ENCODE measurements at places on chromosomes 13 and 19.

GRCh38 chr13:65926750-65927171 lies 1303.4 kb downstream of the PCDH9 start:
- DNase-seq, result peak; percentile 4

- DNase-seq, result no peak
Observed at GRCh38 chr19:11325544-11325943, 13.9 kb downstream of the RAB3D start.

DNA sequence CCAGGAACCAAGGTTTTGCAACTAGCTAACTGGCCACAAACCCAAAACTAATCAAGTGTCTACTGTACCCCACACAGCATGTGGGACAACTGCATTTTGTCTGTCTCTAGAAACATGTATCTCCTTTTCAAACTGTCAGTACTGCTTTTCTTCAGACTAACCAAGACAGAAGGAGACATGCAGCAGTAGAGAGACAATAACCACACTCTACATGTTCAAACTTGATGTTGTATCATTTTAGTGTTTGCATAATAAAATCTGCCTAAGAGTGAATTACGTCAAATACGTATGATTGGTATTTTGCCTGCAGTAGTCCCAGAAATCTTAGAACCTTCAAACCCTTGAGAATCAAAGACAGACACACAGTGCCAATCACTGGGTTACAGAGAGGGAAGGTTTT lies 22.0 kb upstream of the FREM2 start:
- no peak for DNase-seq

- no peak for DNase-seq
Observed at GRCh38 chr19:55176076-55176475, 4.0 kb downstream of the SYT5 start.

DNA sequence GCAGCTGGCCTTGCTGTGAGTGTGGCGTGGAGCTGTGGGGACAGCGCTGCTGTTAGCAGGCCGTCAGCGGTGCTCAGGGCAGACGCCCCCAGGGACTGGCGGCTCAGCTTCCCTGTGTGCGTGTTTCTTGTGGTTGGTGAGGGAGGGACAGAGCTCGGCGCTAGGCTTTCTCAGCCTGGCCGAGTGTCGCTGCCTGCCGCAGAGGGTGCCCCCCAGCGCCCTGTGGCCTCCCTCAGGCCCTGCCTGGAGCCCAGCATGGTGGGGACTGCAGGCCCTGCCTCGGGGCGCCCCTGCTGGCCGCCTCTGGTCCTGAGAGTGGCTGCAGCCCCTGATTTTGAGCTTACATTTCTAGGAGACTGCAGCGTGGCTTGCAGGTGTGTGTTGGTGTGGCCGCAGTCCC lies 35.5 kb downstream of the DOT1L start:
- no peak for DNase-seq

DNA sequence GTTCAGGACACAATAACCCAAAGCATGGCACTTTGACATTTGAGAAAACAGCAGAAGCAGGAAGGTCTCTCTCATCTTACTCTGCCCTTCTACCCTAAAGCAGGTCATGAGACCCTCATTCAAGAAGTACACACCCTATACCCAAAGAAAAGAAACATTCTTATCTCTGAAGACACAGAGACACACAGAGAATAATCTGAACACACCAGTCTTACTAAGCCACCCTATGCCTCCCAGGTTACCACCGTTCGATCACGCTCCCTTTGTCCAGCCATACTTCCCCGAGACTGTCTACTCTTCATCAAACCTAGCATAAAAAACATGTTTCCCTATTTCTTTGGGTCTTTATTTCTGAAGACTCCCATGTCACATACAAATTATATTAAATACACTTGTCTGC lies 66.5 kb upstream of the ANKRD10 start:
- no peak for DNase-seq

DNA sequence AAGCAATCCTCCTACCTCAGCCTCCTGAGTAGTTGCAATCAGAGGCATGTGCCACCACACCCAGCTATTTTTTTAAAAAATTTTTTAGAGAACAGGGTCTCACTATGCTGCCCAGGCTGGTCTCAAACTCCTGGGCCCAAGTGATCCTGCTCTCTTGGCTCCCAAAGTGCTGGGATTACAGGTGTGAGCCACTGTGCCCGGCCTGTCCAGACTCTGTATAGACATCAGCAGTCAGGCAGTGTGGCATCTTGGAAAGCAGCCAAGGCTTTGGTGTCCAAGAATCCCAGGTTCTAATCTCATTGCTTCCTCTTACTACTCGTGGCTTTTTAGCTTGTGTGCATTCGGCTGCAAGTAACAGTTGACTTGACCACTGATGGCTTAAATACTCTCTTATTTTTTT lies 43.4 kb downstream of the BICRA start:
- DNase-seq, result peak; percentile 9

- DNase-seq, result peak; percentile 37
Observed at GRCh38 chr19:28394725-28395124, 818.2 kb downstream of the UQCRFS1 start.
